ENCODE measurements at places on chromosomes 5 and 9. TPM values are rescaled to one million over a fixed set of nuclear protein-coding genes. Genes with fewer than 3 reads are reported as not detected.
A peak's percentile ranks its signal among the peaks of the same experiment; 100 is the strongest.

ANKRD18B gene
- 9.4 TPM for total RNA-seq

TMEM171 gene
- 0.74 TPM for total RNA-seq

ANKRD20A1 gene
- 3.4 TPM for total RNA-seq

PGGT1B gene
- 30.4 TPM for total RNA-seq

DNA sequence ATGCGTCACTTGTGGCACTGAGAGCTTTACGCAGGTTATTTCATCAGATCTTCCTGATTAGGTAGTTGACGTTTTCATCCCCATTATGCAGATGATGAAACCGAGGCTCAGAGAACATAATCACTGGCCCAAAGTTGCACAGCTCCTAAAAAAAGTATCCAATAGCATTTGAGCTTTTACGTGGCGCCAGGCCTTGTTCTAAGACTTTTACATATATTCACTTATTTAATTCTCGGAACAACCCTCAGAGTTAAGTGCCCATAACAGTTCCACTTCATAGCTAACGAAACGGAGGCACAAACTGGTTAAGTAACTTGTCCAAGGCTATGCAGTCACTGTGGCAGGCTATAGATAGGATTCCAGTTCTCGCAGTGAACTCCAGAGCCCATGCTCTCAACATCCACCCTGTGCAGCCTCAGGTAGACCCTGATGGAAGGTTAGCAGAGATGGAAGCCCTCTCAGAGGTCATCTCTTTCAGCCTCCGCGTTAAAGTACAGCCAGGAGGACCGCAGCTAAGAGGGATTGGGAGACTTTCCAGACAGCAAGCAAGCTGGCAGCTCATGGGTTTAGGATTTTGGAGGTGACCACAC, 39.3 kb downstream of the AMBP start:
- H3K27me3 ChIP-seq = no peaks in the 10 kb centered on the region
- no peaks in the 10 kb centered on the region for H3K4me1 ChIP-seq
- DNase-seq = peak; percentile 35
- H3K27ac ChIP-seq = no peak overlapping the region
- no peak overlapping the region for H3K4me3 ChIP-seq

DNA sequence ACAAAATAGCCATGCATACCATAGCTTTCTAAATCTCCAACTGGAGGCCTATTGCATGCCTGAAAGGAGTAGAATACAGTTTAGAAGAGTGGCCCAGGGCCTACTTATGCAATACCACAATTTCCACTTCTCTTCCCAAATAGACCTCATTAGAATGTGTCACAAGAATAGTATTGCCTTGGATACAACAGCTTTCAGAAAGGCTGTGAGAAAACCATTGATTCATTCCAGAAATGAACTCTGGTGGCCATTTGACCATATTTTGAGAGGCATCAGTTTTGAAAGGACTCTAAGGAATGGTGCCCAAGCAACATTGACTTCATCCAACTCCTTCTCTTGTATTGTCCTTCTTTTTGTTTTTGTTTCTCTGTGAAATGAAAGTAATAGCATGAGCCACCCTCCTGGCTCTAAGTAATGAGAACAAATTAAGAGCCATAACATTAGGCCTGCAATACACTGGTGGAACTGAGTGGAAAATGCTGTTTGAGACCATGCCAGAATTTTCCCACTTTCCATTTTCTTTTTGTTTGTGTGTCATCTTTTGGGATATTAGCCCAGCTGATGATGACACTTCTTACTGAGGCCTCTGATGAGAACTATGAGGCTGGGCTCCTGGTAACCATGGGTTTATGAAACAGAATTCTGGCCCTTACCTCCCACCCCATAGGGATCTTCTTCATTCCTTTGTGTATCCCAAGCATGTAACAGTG, 90.2 kb downstream of the TMEM174 start:
- no peak for DNase-seq
- no peaks in the 10 kb centered on the region for H3K4me1 ChIP-seq
- H3K36me3 ChIP-seq = no peaks in the 10 kb centered on the region
- H3K4me3 ChIP-seq = no peak overlapping the region
- H3K27me3 ChIP-seq = peaks cover 19% of the 10 kb centered on the region

DNA sequence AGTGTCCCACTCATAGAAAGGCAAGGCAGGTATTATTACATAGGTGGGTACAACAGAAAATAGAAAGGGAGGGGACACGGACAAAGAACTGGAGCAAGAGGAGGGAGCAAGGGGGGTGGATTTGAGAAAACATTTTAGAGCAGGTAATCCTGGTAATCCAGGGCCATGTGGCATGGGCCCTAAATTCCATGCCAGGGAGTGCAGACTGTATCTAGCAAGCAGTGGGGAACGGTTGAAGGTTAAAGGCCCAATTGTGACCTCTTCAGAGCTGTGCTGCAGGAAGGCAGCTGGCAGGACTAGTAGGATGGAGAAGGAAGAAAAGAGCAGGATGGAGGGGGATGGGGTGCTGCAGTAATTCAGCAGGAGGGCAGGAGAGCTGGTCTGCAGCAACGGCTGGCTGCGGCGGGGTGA, 75.2 kb downstream of the PDE6A start:
- H3K27me3 ChIP-seq = no peaks in the 10 kb centered on the region
- no peak overlapping the region for H3K4me3 ChIP-seq
- peaks cover 5% of the 10 kb centered on the region for H3K4me1 ChIP-seq
- no peaks in the 10 kb centered on the region for H3K36me3 ChIP-seq
- DNase-seq = no peak

DNA sequence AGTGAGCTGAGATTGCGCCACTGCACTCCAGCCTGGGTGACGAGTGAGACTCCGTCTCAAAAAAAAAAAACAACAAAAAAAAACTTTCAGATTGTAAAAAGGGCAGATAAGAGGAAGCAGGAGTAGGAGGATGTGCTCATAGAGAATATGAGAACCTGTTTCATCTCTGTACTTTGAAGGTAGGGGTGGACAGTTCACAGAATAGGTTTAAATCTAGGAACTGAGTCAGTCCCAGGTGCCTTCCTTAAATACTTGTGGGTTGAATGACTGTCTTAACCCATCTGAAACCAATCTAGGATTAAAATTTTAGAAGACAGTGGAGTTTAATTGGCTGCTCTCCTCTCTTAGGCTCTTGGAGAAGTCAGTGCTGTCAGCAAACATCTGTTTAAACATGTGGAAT, 12.4 kb downstream of the POLK start:
- H3K27me3 ChIP-seq = no peaks in the 10 kb centered on the region
- H3K27ac ChIP-seq = no peak overlapping the region
- peaks cover 4% of the 10 kb centered on the region for H3K4me1 ChIP-seq
- H3K36me3 ChIP-seq = peaks cover 4% of the 10 kb centered on the region
- no peak overlapping the region for H3K4me3 ChIP-seq

- no peak overlapping the region for H3K4me3 ChIP-seq
- H3K4me1 ChIP-seq = peaks cover 12% of the 10 kb centered on the region
- no peak overlapping the region for H3K27ac ChIP-seq
- peak; percentile 30 for DNase-seq
- no peaks in the 10 kb centered on the region for H3K27me3 ChIP-seq
Measured at GRCh38 chr9:123300554-123300953, 32.2 kb upstream of the STRBP start.
